ENCODE measurements at places on chromosomes 6 and 20.
A peak's percentile ranks its signal among the peaks of the same experiment; 100 is the strongest.

DNA sequence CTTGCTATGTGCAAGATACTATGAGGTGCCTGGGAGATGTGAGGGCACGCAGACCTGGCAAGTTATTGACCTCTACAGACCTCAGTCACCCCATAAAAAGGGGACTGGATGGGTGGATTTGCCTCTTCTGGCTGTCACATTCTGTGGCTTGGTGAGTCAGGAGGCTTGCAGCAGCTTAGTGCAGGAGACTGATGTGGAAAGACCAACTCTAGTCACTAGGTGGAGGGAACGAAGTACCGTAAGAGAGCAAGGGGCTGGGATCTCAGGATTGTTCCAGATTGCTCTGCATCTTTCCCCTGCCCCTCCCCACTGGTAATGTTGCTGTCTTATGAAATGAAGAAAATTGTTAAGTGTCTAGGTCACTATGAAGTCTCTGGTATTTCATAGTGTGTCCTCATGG is 3.3 kb downstream of the MAPRE1 start:
- peak; percentile 73 for DNase-seq

DNA sequence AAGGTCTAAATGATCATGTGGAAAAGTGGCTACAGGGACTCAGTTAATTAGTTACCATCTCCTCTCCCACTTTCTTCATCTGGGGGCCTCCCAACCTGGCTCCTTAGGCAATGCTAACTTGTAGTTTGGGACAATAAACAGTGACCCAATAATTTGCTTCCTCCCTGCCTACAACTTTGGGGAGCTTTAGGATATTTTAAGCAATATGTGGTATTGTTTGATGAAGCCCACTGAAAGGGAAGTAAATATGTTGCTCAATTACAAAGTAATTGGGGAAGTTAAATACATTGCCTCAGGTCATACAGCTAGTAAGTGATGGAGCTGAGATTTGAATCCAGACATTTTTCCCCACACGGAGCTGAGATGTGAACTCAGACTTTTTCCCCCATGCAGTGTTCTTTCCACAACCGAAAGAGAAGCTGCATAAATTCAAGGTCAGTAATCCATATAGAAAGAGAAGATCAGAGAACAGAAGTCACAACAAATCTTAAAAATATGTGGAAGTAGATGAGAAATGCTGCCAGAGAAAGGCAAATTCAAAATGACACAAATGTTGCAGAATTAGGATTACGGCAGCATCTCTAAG is 26.6 kb downstream of the ZHX3 start:
- DNase-seq: no peak

GRCh38 chr6:133542056-133542821 is 301.1 kb downstream of the EYA4 start:
- DNase-seq: no peak

DNA sequence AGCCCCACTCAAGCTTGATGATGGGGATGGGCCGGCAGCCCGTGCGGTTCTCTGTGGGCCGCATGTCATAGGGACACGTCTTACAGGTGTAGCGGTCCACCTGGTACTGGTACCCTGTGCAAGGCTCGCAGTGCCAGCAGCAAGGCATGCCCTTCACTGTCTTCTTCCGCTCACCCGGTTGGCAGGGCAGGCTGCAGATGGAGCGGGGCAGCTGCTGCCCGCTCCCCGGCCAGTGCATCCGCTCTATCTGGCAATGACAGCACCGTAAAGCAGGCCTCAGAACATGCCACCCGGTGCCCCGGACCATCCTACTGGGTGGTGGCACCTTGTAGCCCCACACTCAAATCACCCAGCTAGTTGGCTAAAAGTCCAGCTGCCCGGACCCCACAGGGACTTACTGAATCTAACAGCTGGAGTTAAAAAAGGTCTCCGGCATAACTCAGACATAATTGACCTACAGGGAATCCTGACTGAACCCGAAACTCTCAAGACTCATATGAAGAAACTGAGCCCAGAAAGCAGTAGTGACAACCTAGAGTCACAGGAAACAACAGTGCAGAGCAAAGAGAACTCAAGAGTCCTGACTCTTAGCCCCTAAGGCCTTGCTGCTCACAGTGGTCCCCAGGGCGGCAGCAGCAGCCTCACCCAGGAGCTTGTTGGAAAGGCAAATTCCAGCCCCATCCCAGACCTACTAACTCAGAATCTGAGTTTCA is 109.4 kb downstream of the GRM4 start:
- DNase-seq: no peak

- DNase-seq: no peak
Observed at GRCh38 chr6:133954657-133955576, 1.9 kb downstream of the TBPL1 start.

DNA sequence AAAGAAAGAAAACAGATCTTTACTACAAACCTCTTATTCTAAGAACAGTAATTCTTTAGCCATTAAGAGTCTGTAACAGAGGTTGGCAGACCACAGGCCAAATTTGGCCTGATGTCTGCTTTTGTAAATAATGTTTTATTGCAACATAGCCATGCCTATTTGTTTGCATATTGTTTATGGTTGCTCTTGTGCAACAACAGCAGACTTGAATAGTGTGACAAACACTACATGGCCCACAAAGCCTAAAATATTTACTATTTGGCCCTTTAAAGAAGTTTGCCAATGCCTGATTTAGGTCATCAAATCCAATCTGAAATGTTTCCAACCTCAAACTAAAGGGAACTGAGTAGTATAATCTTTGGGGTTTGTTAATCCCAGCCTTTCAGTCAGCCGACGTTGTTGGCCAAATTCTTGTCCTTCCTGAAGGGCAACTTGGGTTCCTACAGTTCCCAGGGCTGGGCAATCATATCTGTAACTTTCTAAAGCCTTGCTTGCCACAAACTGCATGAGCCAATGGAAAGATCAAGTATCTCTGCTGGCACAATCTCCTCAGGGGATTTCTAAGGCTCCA is 33.9 kb upstream of the TBC1D20 start:
- no peak for DNase-seq

DNA sequence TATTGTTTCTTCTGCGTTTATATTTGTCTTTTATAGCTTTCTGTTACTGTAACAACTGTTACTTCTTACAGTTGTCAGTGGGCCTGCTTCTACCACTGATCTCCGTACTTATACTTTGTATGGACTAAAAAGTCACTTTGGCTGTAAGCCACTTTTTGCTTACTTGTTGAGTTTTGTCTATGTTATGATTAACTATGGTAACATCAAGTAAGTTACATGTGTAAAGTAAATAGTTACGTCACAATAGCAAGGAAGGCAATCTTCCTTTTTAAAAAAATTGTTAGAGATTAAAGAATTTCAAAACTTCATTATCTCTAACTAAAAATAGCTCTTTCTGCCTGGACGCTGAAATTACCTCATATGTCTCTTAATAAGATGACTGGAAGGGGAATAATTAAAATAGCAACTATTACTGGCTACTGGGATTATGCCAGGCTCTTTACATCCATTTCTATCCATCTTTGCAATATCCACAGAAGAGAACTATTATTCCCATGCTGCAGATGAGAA is 10.9 kb downstream of the TFB1M start:
- DNase-seq: no peak

All from hepatic stellate cell (primary cell).